Sigmoid colon (tissue), 7 donors: ENCODE measurements at places on chromosomes 2 and 18.

DNA sequence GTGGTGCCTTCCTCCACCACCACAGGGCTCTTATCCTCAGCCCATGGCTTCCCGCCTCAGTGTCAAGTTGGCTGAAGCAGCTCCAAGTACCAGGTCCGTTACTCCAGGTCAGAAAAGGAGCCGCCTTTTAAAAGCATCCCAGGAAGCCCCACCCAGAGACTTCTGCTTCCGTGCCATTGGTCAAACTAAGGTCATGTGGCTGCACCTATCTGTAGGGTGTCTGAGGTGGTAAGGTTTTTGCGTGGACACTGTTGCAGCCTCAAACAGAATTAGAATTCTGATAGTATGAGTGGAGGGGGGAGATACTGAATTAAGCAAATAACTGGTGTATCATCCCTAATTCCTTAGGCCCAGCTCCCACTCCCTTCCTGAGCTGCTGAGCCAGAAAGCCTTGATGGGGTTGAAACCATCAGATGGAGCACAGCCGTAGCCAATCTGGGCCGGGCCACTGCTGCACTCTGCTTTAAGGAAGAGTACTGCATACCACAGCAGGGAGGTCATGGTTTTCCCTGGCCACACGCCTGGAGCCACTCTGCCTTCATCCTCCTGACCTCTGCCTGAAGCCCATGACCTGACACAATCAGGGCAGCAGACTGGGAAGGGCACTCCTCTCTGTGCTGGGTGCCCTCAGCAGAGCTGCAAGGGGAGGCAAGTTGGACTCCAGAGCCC lies 8.4 kb downstream of the TMEM247 start:
- peak; percentile 85 for DNase-seq

DNA sequence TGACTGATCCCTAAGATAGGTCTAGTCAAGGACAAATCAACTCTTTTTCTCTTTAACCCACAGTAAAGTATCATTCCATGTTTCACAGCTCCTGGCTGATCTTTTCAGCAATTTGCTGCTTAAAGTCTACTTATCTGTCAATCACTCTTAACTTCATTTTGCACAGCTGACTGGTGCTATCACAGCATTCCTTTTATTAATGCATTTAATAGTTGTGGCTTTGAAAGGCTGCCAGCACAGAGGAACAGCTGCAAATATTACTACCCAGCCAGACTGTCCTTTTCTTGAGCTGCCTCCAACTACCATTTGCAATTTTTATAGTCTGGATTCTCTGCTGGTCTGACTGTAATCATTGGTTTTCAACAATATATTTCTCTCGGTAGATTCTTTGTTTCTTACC lies 303.5 kb downstream of the STK39 start:
- DNase-seq: no peak

GRCh38 chr2:32772638-32773447 lies 145.0 kb downstream of the TTC27 start:
- no peak for DNase-seq

DNA sequence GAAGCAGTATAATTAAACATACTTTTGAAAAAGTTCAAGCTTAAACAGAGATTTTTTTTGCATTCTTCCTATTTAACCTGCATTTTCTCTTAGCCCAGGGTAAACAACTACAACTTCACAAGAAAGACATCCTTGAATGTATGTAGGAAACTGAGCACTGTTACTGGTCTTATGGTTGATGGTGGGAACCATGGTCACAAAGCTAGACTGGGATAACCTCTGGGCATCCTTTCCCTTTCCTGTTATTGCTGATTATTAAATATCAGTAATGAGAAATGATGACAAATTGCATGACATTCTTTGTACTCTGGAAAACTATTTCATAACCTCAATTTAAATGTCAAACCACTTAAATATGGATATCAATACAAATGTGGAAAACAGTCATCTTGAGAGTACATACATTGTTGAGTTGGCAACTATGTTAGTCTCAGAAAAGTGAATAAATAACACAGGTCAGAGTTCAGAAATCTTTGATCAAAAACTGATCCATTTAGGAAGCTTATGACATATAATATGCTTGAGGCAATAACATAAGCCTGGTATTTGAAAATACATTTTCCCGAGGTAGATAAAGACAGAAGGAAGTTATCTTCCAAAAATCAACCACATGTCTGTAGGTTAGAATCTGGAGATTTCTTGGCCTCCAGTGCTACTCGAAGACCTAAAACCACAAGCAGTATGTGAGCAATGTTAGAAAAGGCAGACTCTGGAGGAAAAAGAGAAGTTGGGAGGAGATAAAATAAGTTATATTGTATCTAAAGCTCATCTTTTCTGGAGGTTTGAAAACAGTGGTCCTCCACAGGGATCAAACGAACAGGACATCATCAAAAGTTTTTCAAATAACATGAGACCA lies 65.2 kb upstream of the ST8SIA5 start:
- no peak for DNase-seq

DNA sequence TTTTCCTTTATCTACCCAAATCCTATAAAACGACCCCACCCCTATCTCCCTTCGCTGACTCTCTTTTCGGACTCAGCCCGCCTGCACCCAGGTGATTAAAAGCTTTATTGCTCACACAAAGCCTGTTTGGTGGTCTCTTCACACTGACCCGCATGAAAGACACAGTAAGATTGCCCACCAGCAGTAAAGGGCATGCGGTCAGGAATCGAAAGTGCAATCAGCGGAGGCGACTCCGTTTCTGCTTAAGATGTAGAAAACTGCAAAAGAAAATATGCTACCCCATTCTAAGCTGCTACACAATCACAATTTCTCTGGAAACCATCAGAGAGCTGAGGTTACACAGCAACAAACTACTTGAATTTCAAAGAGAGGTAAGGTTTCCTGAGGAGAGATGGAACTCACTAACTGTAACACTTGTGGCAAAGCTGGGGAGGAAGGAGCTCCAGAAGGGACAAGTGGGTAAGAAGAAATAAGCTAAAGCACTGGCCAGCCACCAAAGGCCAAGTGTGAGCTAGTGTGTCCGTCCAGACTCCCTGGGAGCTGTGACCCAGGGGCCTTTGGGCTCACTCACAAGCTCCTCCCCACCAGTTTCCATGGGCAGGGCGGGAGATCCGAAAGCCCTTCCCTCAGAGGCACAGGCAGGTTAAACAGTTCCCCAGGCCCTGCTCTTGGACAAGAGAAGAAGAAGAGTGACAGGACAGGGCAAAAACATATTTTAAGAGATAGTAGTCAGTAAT lies 72.8 kb upstream of the TGFA start:
- DNase-seq: no peak

DNA sequence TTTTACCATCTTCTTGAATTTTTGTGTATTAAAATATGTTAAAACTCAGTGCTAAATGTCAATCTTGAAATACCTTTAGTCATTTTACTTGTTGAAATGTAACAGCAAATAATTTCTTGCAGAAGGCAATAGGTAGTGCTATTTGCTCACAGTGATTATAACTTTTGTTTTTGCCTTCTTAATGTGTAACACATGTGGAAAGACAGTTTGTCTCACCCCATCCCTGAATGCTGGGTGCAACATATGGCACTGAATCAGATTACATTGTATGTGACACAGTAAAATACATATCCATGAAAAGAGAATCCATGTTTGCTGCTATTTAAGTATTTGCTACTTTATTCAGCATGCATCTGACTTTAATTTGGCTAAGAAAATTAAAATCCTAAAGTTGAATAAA lies 35.3 kb downstream of the FRZB start:
- DNase-seq: no peak
